ENCODE measurements at places on chromosomes 16 and 17.

DNA sequence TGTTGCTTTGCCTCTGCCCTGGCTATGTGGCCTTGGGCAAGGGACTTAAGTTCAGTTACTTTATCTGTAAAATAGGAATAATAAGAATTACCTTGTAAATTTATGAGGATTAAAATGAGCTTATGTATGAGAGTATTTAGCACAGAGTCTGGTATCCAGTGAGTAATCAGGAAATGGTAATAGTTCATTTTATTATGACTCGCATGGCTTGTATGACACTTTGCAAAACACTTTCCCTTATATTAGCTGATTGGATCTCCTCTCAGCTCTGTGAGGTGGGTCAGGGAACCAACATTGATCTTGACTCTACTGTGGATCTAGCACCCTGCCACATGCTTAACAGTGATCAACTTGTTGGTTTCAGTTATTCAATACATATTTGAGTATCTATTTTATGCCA is 8.3 kb upstream of the CDH3 start:
- DNase-seq: no peak

DNA sequence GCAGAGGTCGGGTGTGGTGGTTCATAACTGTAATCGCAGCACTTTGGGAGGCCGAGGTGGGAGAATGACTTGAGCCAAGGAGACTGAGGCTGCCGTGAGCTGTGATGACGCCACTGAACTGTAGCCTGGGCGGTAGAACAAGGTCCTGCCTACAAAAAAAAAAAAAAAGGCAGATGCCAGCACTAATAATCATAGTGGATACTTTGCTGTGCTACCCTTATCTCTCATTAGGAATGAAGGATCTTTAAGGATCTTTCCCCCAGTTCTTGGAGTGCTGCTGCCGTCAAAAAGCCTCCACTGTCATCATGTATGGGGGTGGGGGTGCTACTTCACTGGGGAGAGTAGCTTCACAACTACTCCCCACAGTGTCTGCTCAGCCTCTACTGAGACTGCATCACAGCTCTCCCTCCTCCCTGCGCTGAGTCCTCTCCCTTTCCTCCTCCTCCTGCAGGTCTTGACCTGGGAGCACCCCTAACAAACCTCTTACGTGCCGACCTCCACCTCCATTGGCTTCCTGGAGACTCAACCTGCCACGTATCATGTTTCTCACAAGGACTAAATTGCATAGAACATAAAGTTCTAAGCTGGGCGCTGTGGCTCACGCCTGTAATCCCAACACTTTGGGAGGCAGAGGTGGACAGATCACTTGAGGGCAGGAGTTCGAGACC is 24.4 kb upstream of the ST6GALNAC1 start:
- no peak for DNase-seq

DNA sequence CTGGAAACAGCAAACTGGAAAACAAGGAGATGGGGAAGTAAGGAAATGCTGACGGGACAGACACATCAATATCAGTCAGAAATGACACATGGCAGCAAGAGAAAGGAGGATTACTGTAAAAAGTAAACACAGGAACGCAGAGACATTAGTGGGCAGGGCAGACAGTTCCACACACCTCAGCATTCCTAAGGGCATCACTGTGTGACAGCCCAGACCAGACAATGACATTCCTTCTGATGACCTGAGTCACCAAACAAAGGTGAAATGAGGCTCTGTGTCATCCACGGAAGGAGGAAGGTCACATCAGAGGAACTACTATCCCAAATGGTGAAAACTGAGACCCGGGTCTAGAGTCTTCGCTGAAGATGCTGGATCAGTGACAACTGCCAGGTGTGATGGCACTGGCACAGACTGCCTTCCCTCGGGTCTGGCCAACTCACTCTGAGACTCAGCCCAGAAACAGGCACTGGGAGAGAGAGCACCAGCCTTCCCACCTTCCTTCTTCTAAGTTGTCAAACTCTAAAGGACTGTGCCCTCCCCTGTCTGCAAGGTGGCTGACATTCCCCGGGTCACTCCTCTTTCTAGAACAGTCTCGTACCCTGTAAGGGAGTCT is 36.7 kb downstream of the TK2 start:
- DNase-seq: peak; percentile 39

DNA sequence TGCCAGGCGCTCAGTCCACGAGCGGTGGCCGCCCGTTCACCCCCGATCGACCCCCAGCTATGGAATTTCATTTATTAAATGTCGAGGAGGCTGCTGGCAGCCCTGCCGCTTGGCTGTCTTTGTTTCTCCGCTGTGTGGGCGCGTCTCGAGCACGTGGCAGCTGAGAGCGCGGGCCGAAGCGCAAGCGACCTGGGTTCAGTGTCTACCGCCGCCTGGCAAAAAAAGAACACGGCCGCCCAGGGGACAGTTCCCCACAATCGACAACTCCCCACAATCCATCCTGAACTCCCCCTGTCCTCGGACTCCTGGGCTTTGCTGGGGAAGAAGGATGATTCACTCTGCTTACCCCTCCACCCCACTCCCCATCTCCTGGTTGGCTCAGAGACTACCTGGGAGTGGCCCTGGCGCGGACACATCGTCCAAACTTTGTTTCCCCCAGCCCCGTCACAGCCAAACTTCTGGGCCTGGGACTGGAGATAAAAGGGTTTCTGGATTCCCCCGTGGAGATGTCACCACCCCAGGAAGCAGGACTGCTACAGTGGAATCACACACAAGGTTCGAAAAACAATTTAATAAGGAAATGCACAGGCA is 1.7 kb upstream of the ANKRD13B start:
- peak; percentile 57 for DNase-seq

- DNase-seq: no peak
These were observed 17.9 kb upstream of the B4GALNT2 start for GRCh38 chr17:49114703-49115102.

- no peak for DNase-seq
These were observed 362.2 kb downstream of the WWOX start for GRCh38 chr16:78461496-78462287.

- DNase-seq: peak; percentile 79
These were observed 12.0 kb downstream of the CA4 start for GRCh38 chr17:60161598-60162330.

DNA sequence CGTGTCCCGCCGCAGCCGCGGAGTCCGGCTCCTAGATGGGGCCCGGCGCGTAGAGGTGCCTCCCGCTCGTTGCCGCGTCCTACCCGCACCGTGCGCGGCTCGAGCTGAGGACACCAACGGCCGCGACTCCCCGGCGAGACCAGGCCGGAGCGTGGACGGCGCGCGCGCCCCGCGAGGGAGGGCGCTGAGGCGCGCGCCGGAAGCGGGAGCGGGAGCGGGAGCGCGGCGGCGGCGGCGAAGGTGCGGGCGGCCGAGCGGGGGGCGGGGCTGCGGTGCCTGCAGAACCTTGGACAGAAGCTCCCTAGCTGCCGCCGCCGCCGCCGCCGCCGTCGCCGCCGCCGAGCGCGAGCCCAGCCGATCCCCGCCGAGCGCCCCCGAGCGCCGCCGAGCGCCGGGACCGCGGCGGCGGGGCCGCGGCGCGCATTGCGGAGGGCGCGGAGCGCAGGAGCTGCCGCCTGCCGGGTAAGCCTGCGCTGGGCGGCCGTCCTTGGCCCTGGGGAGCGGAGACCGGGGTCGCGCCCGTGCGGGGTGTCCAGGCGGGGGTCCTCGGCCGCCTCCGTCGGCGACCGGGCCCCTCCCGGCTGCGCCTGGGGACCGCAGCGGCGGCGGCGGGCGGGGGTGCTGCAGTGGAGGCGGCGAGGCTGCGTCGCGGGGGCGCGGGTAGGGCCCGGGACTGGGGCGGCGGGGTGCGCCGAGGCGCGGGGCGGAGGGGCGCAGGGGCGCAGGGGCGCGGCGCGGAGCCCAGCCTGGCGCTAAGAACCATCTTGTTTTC is at the start of gene CDK5R1:
Gene CDK5R1 (plus strand): TSS at position 293 of the 772 bp plus-strand sequence. CDS start 628 bp downstream, outside the sequence.
- peak; percentile 63 for DNase-seq

- no peak for DNase-seq
These were observed 76.9 kb downstream of the MRTFB start for GRCh38 chr16:14148016-14148415.

DNA sequence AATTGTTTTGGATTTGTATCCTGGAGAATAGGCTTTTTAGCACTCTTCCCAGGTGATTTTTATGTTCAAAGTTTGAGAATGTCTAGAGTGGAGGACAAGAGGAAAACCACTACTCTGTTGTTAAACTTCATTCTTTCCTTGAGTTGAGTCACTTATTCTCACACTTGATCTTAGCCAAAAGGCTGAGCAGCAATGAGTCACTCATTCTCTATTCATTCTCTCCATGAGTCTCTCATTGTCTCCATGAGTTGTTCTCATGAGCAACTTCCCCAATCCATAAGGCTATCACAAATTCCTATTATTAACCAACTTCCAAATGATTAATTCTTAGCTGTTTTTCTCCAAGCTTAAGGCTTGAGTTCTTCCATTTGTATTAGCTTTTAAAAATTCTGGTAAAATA is 1393.3 kb downstream of the CDH8 start:
- no peak for DNase-seq

DNA sequence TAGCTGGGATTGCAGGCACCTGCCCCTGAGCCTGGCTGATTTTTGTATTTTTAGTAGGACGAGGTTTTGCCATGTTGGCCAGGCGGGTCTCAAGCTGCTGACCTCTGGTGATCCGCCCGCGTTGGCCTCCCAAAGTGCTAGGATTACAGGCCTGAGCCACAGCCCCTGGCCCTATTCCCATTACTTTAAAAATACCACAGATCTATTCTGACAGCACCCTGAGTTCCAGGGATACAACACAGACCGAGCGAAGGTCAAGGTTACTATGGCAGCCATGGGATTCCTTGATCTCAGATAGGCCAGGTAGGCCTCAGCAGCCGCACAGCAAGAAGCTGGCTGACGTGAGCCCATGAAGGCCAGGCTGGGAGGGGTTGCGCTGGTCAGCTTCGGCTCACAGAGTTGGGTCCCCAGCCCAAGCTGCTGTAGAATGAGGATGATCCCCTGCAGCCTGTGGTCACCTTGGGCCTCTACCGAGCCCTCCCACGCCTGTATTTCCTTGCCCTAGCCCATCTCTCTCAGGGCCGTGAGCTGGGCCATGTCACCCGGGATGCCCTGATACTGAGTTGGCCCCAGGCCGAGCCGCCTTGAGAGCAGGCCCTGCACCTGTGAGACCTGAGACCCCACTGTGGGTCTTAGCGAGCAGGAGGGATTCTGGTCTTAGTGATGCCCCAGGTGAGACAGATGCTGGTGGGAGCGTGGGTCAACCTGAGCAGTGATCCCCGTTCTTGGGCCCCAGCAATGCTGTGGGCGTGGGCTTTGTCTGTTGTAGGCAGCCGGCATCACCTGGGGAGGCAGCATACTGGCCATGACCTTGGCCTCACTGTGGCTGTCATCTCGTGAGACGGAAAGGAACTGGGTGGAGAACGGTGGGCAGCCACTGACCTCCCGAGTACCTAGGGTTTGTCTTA is 16.9 kb upstream of the RNF213 start:
- no peak for DNase-seq

DNA sequence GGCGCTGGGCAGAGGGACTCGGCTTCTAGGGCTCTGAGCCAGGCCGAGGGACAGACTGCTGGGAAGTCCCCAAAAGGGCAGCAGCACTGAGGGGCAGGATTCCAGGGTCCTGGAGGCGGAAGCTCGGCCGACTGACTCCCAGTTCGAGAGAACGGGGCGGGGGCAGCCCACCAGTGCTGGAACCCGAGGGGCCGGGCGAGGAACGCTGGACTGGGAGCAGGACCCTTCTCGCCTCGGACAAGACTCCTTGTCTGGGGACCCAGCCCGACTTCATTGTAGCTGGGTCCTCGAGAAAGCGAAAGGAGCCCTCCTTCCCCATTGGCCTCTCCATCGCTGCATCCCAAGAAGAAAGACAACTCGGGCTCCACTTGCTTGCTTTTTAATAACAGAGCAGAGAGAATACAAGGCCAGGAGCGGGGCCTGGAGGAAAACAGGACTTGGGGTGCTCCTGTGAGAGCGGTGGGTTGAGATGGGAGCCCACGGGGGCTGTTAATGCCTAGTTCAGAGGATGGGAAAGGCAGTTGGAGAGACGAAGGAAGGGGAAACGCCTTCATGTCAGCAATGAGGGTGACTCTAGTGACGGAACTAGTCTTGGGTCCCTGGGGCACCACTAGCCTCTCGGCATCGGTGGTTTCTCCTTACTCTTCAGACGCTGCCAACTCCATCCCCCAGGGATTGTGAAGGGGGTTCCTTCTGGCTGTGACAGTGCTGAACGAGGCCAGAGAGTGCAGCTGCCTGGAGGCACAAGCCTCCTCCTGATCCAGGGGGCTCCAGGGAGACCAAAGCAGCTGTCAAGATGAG is 492 bp upstream of the CAMTA2 start:
- no peak for DNase-seq

All from cerebellar cortex (tissue), 1 donor.